Activated naive CD8-positive, alpha-beta T cell treated with anti-CD3 and anti-CD28 coated beads for 36 hours (primary cell): ENCODE measurements at places on chromosomes 11 and 22. TPM values are rescaled to one million over a fixed set of nuclear protein-coding genes. Genes with fewer than 3 reads are reported as not detected.

THRSP gene
- not detected for total RNA-seq

CWC15 gene
- total RNA-seq, result 84.7 TPM

- no peak for DNase-seq
These were observed 31.3 kb upstream of the LRRC55 start for GRCh38 chr11:57150454-57150917.

GRCh38 chr11:119666061-119666460, 62.9 kb downstream of the NECTIN1 start:
- no peak for DNase-seq

DNA sequence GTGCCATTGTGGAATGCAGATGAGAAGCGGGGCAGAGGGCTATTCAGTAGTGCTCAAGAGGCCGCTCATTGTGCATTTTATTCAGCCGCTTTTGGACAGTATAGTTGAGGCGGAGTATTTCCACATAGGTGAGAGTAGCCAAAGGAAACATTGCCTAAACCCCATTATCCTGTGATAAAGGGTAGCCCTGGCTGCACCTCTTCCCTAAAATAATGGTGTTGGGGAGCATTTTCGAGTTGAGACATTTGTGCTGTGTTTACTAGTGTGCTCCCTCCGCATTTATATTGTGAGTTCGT, 68.8 kb downstream of the SPECC1L start:
- DNase-seq, result no peak

- no peak for DNase-seq
These were observed 64.3 kb downstream of the SMIM38 start for GRCh38 chr11:69219991-69220390.

- no peak for DNase-seq
These were observed 443.4 kb downstream of the MIAT start for GRCh38 chr22:27100789-27101188.

- DNase-seq, result no peak
These were observed 14.2 kb downstream of the PPME1 start for GRCh38 chr11:74185285-74185684.

DNA sequence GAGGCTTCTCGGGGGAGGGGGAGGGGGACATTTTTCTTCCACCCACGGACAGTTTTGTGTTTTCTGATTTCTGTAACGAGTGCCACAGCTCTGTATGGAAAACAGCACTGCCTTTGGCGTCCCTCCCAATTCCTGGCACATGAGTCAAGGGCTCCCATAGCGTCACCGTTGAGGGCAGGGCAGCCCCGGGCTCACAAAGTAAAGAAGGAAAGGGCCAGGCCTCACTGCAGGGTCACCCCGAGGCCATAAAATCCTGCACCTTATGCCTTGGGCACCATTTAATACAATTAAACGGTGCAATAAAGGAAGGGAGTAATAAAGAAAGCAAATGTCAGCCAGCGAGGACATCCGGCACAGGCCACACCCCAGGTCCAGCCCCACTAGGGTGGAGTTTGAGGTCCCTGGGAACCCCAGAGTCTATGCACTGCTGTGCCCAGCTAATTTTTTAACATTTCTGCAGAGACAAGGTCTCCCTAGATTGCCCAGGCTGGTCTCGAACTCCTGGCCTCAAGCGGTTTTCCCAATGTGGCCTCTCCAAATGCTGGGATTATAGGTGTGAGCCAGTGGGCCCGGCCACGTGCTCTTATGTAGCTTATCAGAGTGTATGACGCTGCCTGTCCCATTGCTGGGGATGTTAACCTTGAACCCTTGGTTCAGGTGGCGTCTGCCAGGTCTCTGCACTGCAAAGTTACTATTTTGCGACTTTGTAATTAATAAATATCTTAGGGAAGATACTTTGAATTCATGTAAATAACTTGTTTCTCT, 13.6 kb upstream of the MUC2 start:
- DNase-seq, result no peak

MRGPRX4 gene
- total RNA-seq, result not detected

DMC1 gene
- total RNA-seq, result 12.9 TPM

MOGAT2 gene
- not detected for total RNA-seq

DNA sequence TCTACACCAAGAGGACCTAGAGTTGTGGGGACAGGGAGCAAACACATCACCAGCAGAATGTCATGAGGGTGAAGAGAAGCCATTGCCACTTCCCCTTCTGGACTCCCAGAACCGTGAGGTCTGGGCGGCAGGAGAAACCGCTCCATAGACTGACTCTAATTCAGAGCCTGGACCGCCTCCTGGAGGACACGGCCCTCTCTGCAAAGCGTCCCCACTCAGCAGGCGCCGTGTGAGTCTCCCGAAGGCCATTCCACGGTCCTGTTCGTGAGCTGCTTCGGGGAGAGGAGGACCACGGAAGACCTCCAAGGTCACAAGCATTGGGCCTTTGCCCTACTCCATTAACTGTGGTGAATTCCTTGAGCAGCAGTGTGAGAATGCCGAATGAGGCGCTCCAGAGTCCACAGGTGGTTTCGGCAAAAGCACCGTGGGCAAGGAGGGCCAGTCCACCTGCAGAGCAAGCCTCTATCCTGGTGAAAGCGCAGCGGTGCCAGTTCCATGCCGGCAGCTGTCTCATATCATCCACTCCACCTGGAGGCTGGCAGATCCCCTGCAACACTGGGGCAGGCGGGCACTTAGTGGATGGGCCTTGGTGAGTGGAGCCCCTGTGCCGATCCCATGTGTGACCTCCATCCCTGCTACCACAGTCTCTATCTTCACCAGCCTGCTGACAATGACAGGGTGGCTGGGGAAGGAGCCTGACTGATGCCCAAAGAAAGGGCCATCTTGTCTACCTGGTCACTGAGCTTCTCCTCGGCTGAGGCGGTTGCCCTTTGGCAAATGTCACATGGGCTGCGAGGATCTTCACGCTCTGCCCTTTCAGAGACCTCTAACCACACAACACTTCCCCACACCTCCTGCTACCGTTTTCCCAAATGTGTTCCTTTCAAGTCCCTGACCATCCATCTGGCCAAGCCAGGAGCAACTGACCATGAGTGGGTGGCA, 7.5 kb downstream of the C11orf21 start:
- no peak for DNase-seq

- DNase-seq, result no peak
These were observed 13.8 kb downstream of the ADA2 start for GRCh38 chr22:17205432-17205831.

KCNK7 gene
- total RNA-seq, result 0.62 TPM

- no peak for DNase-seq
These were observed 98.5 kb upstream of the SLC22A12 start for GRCh38 chr11:64492561-64492960.

OR10A3 gene
- total RNA-seq, result not detected
